ENCODE measurements at places on chromosomes 3 and 15.

GRCh38 chr15:59371458-59372351 lies 966 bp downstream of the MYO1E start:
- peak; percentile 67 for DNase-seq

DNA sequence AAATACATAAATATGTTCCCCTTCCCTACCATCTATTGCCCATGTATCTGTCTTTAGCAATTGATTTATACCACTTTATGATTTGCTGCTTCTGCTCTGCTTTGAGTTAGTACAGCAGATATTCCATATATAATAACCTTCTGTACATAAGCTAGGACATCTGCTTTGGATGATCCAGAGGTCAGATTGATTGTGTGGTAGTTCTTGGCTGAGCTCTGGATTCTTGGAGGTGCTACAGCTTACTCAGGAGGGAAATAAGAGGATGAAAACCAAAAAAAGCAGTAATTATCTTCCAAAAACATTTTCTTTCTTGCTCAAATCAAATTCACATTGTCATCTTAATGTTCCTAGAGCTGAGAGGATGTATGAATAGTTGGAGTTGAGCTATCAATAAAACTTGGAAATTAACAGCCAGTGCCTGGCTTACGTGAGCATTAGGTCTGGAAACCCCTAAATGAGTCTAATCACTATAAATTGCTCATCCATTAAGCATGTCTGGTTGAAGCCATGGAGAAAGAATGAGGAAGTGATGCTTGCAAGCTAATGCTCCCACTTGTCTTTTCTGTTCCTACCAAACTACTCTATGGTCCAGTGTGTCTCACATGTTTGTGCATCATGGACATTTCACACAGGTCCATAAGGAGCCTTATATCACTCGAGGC lies 36.3 kb upstream of the TMEM42 start:
- DNase-seq: no peak

- DNase-seq: no peak
Observed at GRCh38 chr3:65944252-65944651, 94.5 kb downstream of the MAGI1 start.

GRCh38 chr15:60328852-60329443 lies 68.8 kb downstream of the ANXA2 start:
- DNase-seq: no peak

DNA sequence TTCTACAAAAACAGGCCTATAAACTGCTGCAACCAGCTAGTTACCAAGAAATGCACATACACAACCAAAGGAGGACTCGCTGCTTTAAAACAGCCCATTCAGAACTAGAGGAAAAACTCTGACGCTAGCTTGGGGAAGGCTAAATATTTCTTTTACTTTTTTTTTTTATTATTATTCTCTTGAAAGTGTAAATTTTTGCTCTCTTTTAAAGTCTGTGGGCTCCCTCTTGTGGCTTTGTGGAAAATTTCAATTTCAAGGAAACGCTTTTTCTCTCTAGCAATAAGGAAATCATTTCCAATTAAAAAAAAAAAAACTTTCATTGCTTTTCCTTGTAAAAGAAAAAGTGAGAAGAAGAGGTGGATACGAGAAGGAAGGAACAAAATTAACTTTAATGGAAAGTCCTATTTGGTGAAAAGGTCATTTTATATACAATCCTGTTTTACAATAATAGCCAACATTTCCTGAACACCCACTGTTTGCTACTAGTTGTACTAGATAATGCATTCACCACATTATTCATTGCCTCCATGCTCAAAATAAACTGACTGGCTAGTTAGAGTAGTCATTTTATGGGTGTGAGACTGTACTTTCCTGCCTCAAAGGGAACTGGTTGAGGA lies 51.2 kb upstream of the SAMMSON start:
- no peak for DNase-seq

DNA sequence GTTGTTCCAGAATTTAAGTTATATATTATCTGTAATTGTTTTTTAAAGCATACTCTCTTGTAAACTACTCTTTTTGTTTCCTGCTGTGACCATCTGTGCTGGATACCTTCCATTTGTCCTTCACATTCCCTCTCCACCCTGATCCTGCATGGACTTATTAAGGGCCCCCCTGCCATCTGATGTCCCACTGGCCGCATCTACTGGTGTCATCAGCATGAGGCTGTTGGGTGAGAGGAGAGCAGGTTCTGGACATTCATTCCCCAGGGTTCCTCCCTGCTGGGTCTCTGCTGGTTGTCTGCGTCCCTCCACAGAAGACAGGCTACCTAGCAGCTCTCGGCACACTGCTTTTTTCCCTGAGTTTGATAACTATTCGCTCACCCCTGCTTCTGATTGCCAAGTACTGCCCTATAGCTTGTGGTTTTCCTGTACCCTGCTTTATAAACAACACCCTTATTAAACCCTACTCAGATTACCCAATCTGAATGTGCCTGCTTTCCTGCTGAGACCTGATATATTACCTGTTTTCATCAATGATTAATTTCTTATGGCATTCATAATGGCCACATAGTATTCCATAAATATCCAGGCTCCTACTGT lies 7.7 kb downstream of the CMTM8 start:
- DNase-seq: no peak

GRCh38 chr3:40580494-40581091 lies 55.8 kb downstream of the ZNF621 start:
- peak; percentile 77 for DNase-seq

- no peak for DNase-seq
Observed at GRCh38 chr3:141454906-141455602, 31.8 kb upstream of the RASA2 start.

GRCh38 chr15:46409841-46410301 lies 775.0 kb downstream of the SQOR start:
- DNase-seq: no peak

DNA sequence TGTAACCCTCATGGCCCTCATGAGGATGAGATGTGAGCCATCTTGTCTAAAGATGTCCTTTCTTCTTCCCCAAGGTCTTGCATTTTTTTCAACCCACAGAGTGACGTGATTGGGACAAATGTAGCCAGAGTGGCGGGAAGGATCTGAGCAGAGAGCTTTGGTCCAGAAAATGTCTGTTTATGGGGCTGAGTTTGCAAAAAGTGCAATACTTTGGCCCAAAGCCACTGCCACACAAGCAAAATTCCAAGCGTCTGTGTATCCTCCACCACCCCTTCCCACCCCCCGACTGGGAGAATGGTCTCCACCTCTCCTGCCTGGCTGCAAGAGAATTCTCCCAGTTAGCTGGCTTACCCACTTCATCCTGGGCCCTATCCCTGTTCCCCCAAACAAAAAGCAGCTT lies 246.9 kb upstream of the LRIG1 start:
- DNase-seq: no peak

- DNase-seq: no peak
Observed at GRCh38 chr15:49191892-49192291, 21.8 kb downstream of the GALK2 start.

- no peak for DNase-seq
Observed at GRCh38 chr3:32850226-32850625, 32.4 kb downstream of the TRIM71 start.

- no peak for DNase-seq
Observed at GRCh38 chr3:182692695-182693094, 100.6 kb upstream of the ATP11B start.

DNA sequence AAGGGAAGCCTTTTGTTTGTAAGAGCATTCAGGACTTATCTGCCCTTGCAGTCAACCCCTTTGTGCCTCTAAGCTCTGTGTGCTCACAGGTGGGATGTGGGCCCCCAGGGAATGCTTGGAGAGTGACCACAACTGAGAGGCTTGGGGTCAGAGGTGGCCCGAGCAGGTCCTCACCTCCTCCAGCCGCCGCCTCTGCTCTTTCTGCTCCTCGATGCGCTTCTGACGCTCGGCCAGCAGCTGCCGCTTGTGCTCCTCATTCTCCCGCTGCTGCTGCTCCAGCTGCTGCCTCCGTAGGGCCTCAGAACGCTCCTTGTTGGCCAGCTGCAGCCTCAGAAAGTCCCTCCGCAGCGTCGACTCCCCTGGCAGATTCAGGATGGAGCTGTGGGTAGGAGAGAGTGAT lies 130.8 kb upstream of the SLC2A2 start:
- no peak for DNase-seq

DNA sequence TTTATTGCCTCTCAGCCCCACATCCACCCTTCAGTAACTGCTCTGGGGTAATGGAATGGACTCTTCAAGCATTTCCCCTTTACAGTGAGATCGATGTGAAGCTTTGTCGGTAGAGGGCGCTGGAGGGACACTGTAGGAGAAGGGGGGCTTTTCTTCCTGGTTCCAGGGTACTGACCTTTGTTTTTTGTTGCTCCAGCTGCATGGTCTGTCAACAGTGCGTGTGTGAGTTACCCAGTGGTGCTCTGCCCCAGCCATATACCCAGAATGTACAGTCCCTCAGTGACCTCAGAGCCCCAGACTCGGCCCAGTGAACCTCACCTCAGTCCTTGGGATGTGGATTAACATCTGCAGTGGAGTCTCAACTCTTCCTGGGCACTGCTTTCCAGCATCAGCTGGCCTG lies 180.3 kb upstream of the TSC22D2 start:
- no peak for DNase-seq

GRCh38 chr3:61315871-61316270 lies 64.6 kb upstream of the FHIT start:
- DNase-seq: no peak

DNA sequence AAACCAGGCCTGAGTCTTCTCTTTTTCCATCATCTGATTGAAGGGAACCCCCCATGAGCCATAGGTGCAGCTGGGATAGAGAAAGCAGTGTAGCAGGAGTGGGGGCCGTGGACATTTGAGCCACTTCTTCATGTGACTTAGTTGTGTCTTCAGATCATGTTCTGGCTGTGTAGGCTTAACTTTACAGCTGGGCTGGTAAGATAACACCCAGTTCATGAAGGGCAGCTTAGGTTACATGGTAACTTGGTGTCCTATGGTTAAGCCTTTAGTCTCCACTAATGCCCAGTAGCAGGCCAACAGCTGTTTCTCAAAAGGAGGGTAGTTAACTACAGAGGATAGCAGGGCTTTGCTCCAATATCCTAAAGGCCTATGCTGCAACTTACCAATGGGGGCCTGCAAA lies 11.4 kb upstream of the SNRPN start:
- no peak for DNase-seq

- no peak for DNase-seq
Observed at GRCh38 chr3:4850211-4850927, 128.9 kb upstream of the BHLHE40 start.

DNA sequence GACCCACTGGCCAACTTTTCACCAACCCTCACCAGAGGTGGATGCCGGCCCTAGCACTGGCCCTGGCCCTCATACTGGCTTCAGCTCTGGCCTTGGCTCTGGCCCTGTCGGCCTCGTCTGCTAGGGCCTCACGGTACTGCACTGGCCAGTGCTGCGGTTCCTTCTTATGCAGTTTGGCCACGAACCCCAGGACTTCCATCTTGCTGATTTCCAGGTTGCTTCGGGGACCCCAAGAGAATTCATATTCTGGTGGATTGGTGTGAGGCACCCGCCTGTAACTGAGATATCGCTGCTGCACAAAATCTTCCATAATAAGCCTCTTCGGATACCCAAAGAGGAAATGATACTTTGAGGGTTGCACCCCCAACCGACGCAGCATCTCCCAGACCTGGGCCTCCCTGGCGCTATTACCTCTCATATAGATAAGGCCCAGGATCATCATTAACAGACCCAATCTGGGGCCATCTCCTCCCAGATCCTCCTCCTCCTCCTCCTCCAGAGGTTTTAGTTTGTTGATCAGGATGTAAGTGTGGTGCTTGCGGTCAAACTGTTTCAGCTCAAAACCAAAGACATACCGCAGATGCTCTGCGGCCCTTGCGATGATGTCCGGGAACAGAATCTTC lies 883 bp downstream of the MAGEF1 start:
- DNase-seq: peak; percentile 53

- no peak for DNase-seq
Observed at GRCh38 chr15:58515807-58516206, 84.0 kb downstream of the LIPC start.

DNA sequence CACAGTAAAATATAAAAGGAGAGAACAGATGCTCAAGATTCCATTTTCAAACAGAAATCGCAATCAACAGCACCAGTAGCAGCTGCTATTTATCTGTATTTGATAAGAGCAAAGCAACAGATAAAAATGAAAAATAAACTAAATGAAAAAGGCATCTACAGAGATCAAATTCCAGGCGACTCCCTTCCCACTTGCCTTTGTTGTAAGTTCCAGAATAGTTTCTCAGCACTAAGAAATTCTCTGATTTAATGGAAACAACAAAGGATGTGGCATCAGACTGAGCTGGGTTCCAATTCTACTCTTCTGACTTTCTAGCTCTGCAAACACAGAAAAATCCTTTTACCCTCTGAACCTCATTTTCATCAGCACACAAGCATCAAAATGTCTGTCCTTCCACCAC lies 110.8 kb upstream of the MME start:
- DNase-seq: no peak

DNA sequence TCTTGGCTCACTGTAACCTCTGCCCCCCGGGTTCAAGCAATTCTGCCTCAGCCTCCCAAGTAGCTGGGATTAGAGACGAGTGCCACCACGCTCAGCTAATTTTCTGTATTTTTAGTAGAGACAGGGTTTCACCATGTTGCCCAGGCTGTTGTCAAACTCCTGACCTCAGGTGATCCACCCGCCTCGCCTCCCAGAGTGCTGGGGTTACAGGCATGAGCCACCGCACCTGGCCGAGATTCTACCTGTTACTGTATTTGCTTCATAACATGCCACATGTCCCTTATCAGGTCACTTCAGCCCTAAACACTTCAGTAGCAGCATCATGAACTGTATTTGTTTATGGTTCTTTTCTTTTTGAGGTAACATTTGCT lies 7.5 kb upstream of the LCTL start:
- DNase-seq: no peak

DNA sequence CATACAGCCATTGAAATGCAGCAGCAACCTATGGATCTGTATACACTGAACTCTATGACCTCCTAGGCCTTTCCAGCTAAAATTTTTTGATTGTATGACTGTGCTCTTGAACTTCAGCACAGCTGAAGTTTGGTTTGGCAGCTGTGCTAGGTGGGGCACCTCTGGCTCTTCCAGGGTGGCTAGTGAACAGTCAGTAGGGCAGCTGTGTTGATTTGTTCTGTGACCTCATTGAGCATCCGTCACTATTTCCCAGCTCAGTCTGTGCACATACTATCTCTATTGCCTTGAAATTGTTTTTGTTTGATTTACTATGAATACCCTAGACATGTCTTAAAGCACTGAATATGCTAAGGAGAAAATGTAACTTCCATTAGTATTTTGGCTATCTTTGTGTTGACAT lies 363.2 kb upstream of the NAALADL2 start:
- DNase-seq: no peak

DNA sequence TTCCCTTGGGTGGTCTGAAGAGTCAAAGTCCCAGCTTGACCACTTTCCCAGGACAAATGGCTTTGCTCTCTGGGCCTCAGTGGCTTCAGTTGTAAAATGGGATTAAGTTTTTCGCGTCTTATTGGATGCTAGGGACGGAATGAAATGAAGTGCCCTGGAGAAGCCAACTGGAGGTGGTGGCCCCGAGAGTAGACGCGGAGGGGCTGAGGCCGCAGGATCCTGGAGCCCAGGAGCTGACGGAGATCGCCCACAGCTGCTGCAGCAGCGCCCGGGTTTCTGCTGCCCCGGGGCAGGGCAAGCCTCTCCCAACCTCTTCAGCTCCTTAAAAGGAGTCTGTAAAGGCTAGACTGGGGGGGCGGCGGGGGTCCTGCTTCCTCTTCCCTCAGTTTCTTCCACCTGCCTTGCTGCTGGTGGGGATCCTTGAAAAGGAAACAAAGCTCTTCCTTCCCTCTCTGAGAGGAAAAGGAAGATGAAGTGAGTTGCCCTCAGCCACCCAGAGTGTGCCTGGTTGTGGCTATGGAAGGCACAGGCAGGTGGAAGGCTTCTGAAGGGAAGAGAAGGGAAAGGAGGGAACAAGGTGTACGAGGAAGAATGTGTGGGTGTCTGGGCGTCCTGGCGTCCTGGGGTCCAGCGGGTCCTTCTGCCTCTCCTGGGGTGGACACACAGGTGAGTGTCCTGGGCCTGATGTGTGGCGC lies 967 bp upstream of the BNC1 start:
- DNase-seq: no peak

All from type B pancreatic cell (in vitro differentiated cells).